ENCODE measurements at places on chromosomes 7 and 10.

DNA sequence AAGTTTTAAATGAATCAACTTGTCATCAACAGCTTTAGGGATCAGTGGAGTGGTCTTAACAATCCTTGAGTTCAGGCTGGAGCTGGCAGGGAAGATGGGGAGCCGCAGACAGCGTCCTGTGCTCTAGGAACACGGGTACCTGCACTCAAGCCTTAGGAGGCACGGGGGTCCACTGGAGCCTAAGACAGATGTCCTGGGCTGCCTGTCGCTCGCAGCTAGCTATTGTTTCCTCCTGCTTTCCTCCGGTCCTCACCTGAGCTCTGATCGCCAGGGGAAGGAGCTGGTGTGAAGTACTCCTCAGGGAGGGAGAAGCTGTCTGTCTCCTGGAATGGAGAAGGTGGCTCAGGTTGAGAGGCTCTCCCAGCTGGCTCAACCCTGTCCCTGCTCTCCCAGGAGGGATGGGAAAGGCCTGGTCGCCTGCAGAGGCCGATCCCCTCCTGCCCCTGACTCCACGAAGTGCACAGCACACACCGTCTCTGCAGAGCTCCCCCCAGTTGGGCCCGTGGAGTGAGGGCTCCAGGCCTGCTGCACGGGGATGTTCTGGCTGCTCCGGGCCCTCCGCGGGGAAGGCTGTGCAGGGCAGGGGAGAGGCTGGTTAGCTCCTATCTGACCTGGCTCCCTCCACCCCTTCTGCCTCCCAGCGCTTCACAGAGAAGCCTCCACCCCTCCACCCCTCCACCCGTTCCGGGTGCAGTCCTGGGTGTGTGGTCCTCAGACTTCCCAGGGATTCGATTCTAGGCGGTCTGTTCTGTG, 14.5 kb upstream of the PYROXD2 start:
- DNase-seq, result no peak

GRCh38 chr7:40329601-40330153, 194.9 kb downstream of the SUGCT start:
- no peak for DNase-seq

DNA sequence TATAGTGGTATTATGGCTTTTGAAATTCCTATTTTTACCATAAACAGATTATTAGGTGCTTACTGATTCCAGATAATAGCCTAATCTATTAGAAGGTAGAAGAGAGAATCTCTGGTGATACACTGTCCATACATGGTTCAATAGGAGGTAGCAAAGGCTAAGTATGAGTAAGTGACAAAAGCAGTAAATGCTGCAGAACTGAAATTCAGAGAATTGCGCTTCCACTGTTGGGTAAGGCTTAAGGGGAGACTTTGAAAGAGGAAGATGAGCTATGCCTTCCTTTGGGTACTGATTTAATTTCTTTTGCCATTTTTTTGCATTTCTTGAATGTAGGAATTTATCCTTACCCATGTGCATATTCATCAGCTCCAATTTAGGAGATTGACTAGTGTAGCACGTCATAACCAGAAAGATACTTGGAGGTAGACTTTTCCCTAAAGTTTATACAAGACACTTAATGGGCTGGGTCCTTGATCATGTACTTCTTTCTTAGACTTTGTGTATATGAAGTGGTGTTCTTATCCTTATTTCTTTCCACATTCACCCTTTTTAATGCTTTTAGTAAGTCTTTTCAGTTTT, 15.3 kb downstream of the MKLN1 start:
- DNase-seq, result no peak

GRCh38 chr7:116259156-116259870, 49.0 kb downstream of the TES start:
- DNase-seq, result no peak

GRCh38 chr7:131363719-131364118, 36.0 kb downstream of the MKLN1 start:
- no peak for DNase-seq

- no peak for DNase-seq
Measured at GRCh38 chr10:78316451-78316931, 282.8 kb downstream of the RPS24 start.

- DNase-seq, result no peak
Measured at GRCh38 chr7:3043544-3044371, at the start of gene CARD11. CARD11 (minus strand) TSS chr7:3043867; CDS start chr7:2958506, 85,361 bp downstream.

DNA sequence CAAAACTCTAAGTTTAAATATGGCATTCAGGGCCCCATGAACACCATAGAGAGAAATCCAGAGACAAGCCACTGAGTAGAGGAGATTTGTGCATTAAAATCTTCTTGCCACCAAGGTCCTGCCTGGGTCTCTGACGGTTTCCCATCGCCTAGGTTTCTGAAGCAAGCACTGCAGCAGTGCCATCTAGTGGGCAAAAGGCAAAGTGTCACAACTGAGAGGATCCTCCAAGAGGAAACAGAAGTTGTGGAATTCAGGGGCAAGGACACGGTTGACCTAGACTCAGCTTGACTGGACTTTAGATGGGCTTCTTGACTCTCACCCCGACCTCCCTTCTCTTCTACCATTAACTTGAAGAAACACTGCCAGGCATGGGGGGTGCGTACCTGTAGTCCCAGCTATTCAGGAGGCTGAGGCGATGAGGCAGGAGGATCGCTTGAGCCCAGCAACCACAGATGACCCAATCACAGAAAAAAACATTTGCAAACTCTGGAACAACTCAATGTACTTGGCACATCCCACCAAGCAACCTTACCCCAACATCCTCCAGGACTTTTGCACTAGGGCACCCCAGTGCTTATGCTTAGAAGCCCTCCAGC, 604.1 kb downstream of the GALNT17 start:
- no peak for DNase-seq

GRCh38 chr10:132793871-132794849, 8.2 kb upstream of the NKX6-2 start:
- no peak for DNase-seq

- no peak for DNase-seq
Measured at GRCh38 chr7:18102576-18102975, 74.9 kb upstream of the PRPS1L1 start.

GRCh38 chr7:123633553-123633952, 22.1 kb upstream of the LMOD2 start:
- DNase-seq, result no peak

GRCh38 chr10:127600479-127600878, 51.4 kb downstream of the NPS start:
- no peak for DNase-seq

DNA sequence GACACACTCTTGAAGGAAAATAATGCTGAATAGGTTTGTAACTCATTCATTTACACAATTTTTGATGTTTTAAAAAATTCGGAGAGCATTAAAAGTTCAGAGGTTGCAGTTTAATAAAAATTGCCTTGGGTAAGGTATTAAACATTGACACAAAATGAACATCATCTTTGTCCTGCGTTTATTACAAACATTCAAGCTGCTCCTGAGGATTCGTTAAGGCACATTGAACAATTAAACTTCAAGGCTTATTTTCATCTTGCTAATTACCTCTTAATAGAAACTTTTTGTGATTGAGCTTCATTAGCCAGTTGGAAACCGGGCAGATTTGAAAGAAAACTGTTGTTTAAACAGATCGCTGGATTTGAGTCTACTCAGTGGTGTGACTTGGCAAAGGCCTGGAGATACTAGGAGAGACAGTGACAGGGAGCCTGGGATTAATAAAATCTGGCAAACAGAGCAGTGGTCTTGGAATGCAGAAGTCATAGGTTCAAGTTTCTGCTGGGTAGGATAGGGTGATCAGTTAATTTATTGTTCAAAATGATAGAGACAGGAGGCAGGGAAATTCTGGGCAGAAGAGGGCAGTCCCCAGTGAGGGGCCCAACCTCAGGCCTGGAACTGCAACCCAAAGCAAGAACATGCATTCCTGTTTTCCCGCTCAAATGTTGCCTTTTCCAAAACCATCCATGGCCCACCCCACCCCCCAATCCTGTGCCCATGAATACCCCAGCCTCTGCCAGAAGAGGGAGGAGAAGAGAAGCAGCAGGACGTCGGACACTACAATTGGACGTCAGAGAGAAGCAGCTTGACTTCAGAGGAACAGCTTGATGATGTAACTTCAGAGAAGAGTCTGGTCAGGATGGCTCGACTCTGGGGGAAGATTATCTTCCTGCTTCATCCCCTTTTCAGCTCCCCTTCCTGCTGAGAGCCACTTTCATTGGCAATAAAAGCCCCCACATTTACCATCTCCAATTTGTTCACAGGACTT, 43.5 kb upstream of the SLC35G1 start:
- no peak for DNase-seq

DNA sequence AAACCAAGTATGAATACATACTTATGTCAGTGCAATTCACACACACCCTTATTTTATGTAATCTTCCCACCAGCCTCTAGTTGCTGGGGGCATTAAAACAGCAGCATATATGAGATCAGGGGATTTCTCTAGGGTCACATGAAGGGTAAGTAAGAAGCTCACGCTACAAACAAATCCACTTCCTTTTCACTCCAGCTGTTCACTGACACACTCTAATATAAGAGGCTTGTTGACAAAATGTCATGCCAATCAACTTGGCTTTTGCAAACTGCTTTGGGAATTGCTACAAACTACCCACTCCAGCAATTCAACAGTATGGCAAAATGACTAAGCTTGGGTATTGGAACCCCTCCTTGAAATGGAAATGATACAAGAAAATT, 10.3 kb downstream of the FAM3C start:
- no peak for DNase-seq

DNA sequence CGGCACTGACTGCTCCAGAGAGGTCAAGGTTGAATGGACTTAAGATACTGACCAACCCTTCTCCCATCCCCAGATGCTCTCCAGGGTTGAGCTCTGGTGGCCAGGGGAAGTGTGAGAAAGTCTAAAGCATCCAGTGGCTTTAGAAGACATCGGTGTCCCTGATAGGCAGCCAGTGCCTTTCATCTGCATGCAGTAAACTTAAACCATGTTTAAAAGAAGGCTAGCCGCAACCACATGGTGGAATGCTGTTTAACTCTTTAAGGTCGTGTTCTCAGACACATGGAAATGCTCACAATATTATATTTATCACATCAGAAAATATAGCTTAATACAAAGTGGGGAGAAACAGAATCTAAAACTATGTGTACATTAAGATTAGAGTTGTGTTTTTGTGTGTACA, 137.0 kb downstream of the CNNM2 start:
- DNase-seq, result no peak

DNA sequence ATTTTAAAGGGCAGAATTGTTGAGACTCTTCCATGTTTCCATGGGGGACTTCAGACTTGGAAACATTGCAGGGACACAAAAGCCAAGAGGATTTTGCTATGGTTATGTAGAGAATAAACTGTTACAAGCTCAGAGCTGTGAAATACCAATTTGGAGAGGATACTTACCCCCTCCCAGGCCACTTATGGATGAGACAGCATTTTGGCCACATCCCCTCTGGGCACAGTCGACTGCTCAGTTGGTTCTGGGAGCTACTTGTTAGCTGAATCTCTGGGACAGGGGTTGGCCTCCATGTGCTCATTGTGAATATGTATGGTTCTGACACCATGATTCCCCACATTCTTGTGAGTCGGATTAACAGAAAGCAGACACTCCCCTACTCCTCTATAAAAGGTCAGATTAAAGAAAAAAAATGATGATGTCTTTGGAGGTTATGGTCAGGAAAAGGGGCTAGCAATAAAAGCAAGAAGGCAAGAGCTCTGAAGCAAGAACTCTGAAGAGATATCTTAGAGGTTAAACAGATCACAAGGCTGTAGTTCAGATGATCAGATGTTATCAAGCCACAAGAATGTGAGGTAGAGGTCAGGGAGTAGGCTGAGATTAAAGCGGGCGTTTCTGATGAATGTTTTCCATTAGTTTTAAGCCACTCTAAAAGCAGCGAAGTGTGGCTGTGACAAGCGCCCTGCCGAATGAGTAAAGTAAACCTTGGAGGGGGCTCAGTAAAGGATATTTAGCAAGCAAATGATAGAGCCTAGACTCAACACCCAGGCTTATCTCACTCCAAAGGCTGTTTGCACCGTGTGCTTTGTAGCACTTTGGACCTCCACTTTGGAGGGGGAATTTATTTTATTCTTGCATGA, 17.2 kb downstream of the STAMBPL1 start:
- DNase-seq, result no peak

GRCh38 chr7:29318853-29319718, 124.5 kb downstream of the CHN2 start:
- no peak for DNase-seq

DNA sequence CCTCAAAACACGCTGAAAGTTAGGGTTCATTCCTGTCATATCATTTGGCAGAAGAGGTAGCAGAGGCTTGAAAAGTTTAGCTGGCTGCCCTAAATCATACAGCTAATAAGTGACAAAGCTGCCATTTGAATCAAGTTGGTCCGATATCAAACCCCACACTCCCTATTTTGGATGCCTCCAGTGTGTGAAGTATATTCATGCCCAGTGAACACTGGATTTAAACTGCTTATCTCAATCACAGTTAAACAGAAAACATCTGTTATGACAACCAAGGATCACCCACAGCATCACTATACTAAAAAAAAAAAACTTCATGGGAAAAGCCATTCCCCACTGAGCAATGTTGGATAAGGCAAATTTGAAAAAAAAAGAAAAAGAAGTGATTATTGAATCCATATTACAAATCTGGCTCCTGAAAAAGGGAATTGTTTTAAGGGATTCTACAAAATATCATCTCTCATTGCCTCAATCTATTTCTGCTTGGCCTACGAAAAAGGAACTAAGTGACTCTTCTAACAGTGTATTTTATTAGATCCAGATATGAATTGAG, 48.3 kb downstream of the ABCB1 start:
- no peak for DNase-seq

DNA sequence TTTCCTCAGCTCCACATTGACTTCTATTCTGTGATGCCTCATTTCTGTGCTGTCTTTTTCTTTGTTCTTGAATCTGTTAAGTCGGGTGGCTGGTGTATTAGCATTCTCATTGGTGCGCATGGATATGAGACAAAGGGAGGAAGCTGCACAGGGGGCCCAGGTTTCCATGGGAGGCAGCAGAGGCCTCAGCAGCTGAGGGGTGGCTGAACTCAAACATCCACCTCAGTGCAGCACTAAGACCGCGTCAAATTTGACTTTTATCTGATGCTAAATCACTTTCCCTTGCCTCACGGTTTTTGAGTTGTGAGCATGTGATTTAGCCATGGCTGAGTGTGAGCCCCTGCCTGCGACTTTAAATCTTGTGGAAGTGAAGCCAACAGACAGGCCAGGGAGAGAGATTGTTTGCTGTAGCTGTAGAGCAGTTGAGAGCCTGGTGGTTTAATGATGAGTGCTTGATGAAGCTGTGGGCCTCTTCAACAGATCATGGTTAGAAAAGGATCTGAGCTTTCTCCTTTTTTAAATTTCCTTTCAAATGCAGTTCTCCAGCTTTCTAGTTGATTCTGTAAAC, 193.3 kb upstream of the ZNF804B start:
- no peak for DNase-seq

DNA sequence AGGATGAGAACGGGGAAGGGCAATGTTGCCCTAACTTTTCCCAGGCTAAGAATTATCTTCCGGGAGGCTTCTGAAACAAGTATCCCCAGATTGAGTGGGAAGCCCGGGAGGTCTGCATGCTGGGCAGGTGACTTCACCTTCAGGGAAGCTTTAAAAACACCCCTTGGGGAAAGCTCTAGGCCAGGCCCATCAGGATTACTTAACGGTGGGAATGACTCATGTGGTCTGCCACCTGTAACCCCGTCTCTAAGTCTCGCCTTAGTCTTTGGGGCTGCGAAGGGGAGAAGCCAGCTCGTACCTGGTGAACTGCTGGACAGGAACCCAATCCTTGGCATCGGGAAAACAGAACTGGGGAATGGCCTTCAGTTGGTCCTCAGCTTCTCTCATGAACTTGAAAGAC, 80.1 kb upstream of the MKRN1 start:
- no peak for DNase-seq

GRCh38 chr10:2936816-2937215, 130.5 kb upstream of the PFKP start:
- DNase-seq, result no peak

GRCh38 chr7:104530251-104530650, 201.8 kb downstream of the LHFPL3 start:
- no peak for DNase-seq

- DNase-seq, result no peak
Measured at GRCh38 chr10:113047963-113048781, 98.1 kb downstream of the TCF7L2 start.

All from activated T-helper 1 cell treated with anti-CD3 and anti-CD28 coated beads, Interleukin-2, amount 50 U/mL, for 16 hours (primary cell).